NCI-H1694 treated with DMSO at 0.1 percent for 48 hours (cell line): ENCODE measurements at places on chromosomes 7 and 10.

DNA sequence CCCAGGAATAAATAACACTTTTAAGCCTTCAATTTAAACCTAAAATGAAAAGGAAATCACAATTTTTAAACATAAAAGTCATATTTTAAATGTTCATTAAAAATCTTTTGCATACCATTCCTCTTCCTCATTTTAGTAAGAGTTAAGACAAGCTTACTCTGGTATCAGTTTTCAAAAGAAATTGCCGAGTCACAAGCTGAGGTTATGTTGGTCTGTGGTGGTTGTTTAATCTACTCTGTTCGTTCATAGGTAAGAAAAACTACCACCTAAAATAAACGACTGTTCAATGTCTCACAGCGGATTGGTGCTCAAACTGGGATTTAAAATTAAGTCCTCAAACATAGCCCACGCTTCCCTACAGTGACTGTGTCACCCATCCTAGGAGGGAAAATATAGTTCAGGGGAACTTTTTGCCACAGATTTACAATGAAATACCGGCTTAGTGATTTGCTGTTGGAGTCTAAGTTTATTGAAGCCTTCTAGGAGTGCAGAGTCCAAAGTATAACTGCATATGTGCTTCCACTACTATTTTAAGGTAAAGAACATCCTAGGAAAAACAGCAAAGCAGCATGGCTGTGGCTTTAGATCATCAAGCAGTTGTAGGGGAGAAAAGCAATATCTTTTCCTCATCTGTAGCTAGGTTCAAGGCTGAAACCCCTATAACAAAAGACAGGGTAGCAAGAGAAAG lies 61.1 kb downstream of the GNAT3 start:
- DNase-seq, result no peak

GRCh38 chr10:131663351-131663750 lies 237.5 kb upstream of the PPP2R2D start:
- DNase-seq, result no peak

- no peak for DNase-seq
These were observed 289.4 kb upstream of the IGFBP3 start for GRCh38 chr7:46210467-46210866.

DNA sequence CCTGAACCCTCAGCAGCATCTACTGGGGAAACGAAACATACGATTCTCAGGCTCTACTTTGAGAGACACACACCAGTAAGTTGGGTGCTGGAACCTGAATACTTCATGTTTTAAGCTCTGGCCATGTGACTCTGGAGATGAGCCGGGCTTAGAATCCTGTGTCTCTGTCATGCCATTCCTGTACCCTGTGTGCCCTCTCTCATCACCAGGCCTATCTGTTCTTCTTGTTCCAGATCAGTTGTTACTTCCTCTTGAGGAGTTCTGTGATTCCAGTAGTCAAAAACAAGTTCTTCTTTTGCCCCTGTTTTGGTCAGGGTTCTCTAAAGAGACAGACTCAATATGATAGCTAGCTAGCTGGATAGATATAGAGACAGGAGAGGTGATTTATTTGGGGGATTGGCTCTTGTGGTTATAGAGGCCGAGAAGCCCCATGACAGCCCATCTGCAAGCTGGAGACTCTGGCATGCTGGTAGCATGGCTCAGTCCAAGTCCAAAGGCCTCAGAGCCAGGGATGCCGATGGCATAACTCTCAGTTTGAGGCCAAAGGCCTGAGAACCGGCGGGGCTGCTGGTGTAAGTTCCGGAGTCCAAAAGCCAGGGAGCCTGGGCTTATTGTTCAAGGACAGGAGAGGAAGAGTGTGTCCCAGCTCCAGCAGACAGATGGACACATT lies 54.3 kb downstream of the CHN2 start:
- no peak for DNase-seq

GRCh38 chr10:8435186-8436055 lies 380.9 kb downstream of the GATA3 start:
- DNase-seq, result no peak

DNA sequence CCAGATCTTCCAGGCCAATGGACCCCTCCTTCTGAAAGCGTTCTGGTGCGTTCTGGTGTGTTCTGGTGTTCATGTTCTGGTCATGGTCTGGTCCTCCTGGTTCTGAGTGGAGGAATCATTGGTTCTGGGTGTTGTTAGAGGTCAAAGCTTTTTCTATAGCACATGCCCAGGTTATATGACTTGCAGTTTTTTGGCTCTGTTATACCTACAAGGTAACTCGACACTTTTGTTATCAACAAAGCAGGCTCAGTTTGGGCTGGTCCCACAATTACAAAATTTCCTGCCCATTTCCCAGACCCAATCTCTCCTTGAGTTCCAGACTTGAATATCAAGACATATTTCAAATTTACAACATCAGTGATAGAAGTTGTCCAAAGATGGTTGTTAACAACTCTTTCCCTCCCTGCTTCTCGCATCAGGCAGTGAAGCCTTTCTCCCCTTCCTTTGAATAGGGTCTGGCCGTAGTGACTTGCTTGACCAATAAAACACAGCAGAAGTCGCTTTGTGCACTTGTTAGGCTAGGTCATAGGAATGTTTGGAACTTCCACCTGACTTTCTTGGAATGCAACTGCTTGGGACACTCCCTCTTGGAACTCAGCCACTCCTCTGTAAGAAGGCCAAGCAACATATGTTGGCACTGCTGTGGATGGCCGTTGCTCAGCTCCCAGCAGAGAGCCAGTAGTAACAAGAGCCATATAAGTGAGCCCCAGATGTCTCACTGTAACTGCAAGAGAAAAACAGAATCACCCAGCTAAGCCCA lies 83.1 kb upstream of the STEAP1B start:
- no peak for DNase-seq

DNA sequence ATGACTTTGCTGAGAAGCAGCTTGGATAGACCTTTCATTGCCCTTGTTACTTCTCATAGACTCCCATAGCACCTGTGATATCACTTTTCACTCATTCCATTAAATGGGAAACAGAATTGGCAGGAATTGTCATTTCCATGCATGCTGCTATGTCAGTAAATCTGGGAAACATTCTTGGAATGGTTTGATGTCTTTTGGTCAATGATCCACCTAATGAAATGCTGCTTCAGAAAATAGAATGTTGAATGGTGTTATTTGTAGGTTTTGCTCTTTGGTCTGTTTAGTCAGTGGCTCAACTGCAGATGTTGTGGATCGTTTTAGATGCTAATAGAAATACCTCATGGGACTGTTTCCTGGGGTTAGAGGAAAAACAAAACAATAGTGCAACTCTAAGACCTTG lies 127.8 kb downstream of the PLPP4 start:
- DNase-seq, result no peak

- peak; percentile 38 for DNase-seq
These were observed 21.0 kb upstream of the LRRC17 start for GRCh38 chr7:102891693-102892261.

DNA sequence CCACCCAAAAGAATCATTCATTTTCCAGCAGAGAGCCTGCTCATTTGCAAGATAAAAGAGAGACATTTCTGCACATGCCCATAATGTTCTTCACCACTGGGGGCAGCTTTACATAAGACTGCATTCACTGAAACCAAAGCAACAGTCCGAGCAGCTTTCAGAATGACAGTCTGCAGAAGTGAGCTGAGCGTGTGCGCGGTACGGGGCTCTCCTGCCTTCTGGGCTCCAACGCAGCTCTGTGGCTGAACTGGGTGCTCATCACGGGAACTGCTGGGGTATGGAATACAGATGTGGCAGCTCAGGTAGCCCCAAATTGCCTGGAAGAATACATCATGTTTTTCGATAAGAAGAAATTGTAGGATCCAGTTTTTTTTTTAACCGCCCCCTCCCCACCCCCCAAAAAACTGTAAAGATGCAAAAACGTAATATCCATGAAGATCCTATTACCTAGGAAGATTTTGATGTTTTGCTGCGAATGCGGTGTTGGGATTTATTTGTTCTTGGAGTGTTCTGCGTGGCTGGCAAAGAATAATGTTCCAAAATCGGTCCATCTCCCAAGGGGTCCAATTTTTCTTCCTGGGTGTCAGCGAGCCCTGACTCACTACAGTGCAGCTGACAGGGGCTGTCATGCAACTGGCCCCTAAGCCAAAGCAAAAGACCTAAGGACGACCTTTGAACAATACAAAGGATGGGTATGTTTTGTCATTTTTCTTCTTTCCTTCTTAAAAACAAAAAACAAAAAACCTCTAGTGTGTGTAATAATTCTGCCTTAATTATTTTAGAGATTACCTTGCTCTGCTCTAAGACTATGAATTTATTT lies at the start of gene LRRTM3:
TSS of gene LRRTM3 (plus strand) at position 141 of the 820 bp plus-strand sequence.
- peak; percentile 31 for DNase-seq

GRCh38 chr10:118543714-118544400 lies 51.6 kb downstream of the PRLHR start:
- DNase-seq, result peak; percentile 23

DNA sequence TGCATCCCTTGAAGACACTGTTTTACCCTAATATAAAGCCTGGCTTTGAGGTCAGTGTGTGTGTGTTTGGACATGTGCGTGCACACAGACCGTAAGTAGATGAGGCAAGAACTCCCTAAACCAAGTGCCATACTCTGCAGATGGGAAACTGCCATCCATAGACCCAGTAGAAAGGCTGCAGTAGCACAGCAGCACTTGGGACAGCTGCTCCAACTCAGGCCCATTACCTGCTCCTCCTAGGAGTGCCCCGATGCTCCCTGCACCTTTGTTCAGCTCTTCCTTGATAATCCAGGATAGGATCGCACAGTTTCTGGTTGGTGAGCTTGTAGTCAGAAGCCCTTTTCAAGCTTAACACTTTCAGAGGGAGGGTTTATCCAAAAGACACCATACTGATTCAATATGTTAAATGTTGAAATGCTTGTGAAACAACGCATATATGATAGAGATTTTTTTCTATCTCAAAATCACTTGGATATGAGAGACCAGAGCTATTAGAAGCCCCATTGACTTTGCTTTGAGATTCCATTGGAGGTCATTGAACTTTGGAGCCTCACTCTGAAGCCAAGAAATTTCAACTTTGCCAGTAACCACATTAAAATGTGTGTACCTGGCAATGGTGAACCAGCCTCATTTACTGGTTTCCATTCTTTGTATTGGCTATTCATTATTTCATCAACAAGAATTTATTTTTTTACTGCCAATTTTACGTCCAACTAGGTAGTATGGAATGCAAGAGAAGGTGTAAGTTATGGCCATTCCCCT lies 757.0 kb upstream of the GALNT17 start:
- no peak for DNase-seq

GRCh38 chr7:158284617-158285382 lies 302.8 kb downstream of the PTPRN2 start:
- no peak for DNase-seq

- DNase-seq, result no peak
These were observed 186.1 kb downstream of the MLLT10 start for GRCh38 chr10:21720090-21720489.

GRCh38 chr7:19665399-19666008 lies 43.3 kb downstream of the POLR1F start:
- peak; percentile 58 for DNase-seq

GRCh38 chr10:90587081-90587491 lies 270.8 kb downstream of the HTR7 start:
- DNase-seq, result no peak

DNA sequence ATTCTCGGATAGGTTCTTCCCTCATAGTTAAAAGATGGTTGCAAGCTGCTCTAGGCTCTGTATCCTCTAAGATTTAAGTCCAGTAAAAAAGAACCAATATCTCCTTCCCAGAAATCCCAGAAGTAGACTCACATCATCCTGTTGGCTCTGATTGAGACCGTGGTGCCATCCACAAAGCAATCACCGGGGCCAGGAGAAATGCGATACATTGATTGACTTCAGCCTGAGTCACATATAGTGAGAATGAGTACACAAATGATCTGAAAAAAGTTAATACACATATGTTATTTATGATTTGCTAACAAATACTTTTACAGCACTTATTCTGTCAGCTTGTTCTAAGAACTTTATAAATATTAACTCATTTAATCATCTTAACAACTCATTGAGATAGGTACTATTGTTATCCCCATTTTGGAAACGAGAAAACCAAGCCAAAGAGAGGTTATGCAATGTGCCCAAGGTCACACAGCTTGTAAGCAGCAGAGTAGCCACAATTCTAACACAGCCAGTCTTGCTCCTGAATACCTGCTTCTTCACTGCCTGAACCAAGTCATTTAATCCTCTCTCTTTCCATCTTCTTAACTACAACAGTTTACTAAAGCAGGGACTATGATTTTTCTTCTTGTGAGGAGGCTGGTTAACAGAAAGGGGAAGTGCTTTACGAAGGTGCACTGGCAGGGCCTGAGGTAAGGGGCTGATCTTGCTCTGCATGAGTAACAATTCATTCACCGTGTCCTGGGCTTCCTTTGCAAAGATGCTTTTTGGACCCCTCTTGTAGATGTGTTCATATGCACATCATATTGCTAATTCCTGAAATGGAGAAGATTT lies 177.0 kb downstream of the REEP3 start:
- no peak for DNase-seq

DNA sequence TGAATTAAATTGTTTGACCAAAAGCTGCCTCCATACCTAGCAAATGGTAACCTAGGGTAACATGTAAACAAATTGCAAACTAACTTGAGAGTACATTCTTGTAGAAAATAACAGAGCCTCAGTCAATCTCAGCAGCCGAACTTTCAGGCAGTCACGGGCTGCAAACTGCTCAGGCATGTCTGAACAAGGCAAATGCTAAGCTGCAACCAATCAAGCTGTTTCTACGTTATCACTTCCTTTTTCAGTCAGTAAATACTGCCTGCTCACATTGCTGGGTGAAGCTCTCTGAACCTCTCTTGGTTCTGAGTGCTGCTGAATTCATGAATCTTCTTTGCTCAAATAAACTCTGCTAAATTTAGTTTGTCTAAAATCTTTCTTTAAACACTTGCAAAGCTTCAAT lies 1212.4 kb downstream of the SORCS1 start:
- peak; percentile 33 for DNase-seq

DNA sequence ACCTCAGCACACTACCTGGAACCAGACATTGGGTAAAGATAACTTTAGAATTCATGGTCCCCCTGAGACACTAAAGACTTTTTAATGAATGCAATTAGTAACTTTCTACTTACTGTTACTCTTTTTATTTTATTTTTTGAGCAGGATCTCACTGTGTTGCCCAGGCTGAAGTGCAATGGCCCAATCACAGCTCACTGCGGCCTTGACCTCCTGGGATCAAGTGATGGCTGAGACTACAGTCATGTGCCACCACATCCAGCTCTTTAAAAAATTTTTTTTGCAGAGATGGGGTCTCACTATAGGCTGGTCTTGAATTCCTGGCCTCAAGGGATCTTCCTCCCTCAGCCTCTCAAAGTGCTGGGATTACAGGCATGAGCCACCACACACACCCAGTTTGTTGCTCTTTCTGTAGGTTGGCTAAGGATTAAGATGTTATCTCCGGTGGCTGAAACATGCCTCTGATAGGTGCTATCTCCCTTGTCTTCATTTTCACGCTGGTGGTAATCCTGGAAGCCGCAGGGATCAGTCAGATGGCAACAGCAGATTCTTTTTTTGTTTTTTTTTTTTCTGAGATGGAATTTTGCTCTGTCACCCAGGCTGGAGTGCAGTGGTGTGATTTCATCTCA lies 128.3 kb downstream of the TCF7L2 start:
- no peak for DNase-seq
